ENCODE measurements at places on chromosomes 1 and 21. TPM values are rescaled to one million over a fixed set of nuclear protein-coding genes. Genes with fewer than 3 reads are reported as not detected.

Gene RNF2
- total RNA-seq = 15.0 TPM

Gene TLCD4
- 0.53 TPM for total RNA-seq

Gene DYRK1A
- 51.1 TPM for total RNA-seq

GRCh38 chr1:54380290-54380882 is 25.8 kb downstream of the SSBP3 start:
- no peak for DNase-seq

GRCh38 chr1:9230869-9231533 is 3.6 kb upstream of the H6PD start:
- DNase-seq = no peak

DNA sequence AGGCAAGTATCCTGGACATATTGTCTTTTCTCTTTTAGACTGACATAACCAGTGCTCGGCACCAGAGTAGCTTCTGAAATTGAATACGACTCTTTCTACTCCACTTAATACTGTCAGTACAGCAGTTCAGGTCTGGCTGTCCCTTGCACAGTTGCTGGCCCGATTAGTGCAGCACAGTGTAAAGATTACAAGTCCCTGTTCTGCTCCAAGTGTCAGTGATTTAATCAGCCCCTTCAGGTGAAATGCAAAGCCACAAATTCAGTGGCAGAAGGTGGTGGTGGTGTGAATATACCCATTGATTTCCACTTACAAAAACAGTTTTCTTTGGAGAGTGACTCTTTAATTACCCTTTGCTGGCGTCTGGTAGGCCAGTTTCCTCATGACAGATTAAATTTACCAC is 545.4 kb downstream of the ADGRL2 start:
- no peak for DNase-seq
